ENCODE measurements at places on chromosomes 5 and 9.
A peak's percentile ranks its signal among the peaks of the same experiment; 100 is the strongest.

GRCh38 chr5:131791866-131792265 lies 5.0 kb downstream of the FNIP1 start:
- DNase-seq, result no peak

DNA sequence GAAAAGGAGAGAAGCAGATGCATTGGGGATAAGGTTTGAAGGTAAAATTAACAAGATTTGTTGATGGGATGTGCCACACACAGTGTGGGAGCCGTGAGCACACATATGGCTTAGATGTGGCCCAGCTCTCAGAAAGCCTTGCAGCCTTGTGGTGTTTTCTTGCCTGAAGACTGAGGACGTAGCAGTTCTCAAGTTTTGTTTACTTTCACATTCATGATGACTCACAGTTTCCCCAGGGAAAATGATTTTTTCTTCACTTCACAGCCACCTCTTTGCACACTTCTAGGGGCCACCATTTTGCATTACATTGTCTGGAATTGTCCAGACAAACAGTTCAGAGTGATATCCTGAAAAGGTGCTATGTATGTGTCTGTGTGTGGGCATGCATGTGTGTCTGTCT lies 126.2 kb downstream of the BASP1 start:
- DNase-seq, result peak; percentile 13

DNA sequence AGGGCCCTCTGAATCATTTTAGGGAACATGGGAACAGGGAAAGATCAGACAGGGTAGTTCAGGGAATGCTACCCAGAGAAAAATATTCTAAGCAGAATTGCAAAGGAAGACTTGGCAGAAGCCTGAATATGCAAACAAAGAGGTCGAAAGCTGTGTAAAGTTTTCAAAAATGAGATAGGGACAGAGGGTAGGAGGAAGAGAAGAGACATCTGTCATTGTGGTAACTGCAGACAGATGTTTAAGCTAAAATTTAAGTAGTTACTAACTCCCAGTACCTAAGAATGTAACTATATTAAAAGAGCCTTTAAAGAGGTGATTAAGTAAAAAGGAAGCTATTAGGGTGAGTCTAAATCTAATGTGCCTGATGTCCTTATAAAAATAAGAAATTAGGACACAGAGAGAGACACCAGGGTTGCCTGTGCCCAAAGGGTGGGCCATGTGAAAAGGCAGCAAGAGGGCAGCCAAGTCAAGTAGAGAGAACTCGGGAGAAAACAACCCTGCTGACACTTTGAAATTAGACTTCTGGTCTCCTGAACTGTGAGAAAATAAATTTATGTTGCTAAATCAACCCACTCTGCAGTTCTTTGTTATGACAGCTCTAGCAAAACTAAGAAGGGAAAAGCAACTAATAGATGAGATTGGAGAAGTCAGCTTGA lies 1647.4 kb upstream of the C9orf72 start:
- DNase-seq, result no peak

- DNase-seq, result no peak
Observed at GRCh38 chr5:88952344-88952743, 69.4 kb upstream of the MEF2C start.

- DNase-seq, result peak; percentile 29
Observed at GRCh38 chr9:111661802-111662521, 557 bp downstream of the GNG10 start.

- no peak for DNase-seq
Observed at GRCh38 chr9:88587182-88587581, 52.2 kb downstream of the NXNL2 start.

- no peak for DNase-seq
Observed at GRCh38 chr5:36679221-36679989, 73.0 kb downstream of the SLC1A3 start.

DNA sequence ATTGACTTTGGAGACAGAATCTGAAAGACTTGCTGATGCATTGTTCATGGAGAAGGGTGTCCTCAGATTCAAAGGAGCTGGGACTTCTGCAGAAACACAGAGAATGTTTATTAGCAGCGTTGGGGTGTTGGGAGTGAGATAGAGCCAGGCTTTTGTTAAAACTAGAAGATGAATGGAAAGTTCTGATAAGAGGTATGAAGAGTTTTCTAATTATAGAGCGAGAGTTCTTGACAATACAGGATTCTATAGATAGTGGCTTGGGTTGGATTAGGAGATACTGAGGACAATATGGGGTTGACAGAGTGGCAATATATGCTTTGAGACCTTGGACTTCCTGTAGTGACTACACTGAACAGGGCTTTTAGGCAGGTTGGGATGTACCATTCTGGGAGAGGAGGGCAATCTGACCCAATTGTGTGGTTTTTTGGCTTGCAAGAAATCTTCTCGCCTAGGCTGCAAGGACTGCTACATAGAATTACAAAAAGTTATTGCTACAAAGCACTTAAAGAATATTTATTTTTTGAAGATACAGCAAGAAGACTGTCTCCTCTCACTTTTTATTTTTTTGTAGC lies 83.1 kb downstream of the FER start:
- DNase-seq, result no peak

- DNase-seq, result peak; percentile 29
Observed at GRCh38 chr5:157283434-157283833, 17.5 kb downstream of the CYFIP2 start.

DNA sequence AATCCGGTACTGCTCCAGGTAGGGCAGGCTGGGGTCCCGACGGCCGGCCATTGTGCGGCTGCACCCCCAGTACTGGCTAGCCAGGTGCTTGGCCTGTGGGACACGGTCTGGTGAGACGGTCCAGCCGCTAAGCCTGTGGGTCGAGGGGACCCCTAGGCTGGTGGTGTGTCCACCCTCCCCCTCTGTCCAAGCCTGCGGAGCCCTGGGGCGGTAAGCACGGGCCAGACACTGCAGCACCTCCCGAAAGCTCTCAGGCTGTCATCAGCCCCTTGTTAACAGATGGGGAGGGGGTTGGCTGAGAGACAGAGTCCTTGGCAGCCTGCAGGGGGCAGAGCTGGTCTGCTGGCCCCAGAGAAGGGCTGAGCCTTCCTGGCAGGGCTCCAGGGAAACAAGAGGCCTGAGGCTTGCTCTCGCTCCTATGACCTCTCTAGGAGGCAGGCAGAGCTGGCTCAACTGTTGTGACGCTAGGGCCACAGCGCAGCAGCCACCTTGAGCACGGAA lies 11.8 kb upstream of the MRNIP start:
- no peak for DNase-seq
